ENCODE measurements at places on chromosomes 12 and 14. TPM values are rescaled to one million over a fixed set of nuclear protein-coding genes. Genes with fewer than 3 reads are reported as not detected.

- H3K27ac ChIP-seq, result no peak overlapping the region
- peaks cover 49% of the 10 kb centered on the region for H3K4me1 ChIP-seq
- H3K27me3 ChIP-seq, result no peaks in the 10 kb centered on the region
- no peaks in the 10 kb centered on the region for H3K36me3 ChIP-seq
- H3K4me3 ChIP-seq, result no peak overlapping the region
- DNase-seq, result no peak
Observed at GRCh38 chr12:54426690-54427089, 7.6 kb upstream of the ITGA5 start.

The ASPG gene
- total RNA-seq, result 1.8 TPM

DNA sequence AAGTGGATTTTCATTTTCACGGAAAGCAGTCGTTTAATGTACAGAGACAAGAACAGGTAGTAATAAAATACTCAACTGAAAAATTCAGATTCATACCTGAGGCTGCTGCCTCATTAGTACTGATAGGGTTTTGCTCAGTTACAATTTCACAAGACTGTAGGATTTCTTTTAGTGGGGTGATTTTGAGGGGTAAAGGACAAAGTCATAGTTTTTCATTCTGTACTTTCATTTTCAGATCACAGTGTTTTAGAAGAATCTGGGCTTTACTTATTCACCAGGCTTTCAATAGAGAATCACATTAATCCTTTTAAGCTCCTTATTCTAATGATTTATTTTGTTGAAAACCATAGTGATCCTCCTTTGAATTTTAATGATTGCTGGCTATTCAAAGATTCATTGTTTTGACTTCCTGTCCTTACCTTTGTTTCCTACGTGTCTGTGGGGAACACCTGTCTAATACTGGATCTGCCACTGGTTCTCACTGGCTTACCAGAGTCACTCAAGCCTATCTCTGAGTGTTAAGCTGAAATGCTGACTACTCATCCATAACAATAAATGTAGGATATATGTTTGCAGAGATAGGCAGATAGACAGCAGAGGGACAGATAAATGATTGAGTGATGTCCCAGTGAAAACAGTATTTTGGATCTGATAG lies 243.8 kb upstream of the NPAS3 start:
- no peak overlapping the region for H3K4me3 ChIP-seq
- H3K4me1 ChIP-seq, result no peaks in the 10 kb centered on the region
- H3K36me3 ChIP-seq, result no peaks in the 10 kb centered on the region
- H3K27ac ChIP-seq, result no peak overlapping the region
- H3K27me3 ChIP-seq, result no peaks in the 10 kb centered on the region
- no peak for DNase-seq

DNA sequence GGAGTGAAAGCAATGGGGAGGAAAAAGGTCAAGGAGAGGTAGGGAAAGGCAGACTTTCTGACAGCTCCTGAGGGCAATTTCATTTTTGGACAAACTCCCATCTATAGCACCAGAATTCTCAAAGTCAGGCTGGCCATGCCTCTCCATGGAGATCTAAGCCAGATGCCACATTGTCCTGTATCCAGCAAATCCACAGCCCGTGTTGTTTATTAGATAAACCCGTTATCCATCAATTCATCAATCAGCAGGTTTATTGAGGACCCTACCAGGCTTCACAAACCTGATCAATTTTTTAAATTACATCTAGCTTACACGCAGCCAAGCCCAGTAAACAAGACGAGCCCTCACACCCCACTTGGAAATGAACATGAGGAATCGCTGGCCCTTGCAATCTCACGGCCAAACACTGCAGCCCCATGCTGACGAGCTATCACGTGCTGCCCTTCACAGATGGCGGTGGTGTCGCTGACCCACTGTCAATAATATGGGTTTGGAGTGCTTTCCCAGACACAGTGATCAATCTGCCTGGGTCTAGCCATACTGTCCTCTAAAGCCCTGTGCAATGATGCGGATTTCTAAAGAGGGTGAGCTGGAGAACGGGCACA lies 332.9 kb downstream of the DPF3 start:
- H3K27me3 ChIP-seq, result no peaks in the 10 kb centered on the region
- H3K4me1 ChIP-seq, result peaks cover 23% of the 10 kb centered on the region
- no peak for DNase-seq
- H3K27ac ChIP-seq, result peak overlapping the region; percentile 73
- H3K4me3 ChIP-seq, result no peak overlapping the region
- H3K36me3 ChIP-seq, result no peaks in the 10 kb centered on the region

GRCh38 chr12:132144810-132145168 lies 532 bp downstream of the NOC4L start:
- H3K4me1 ChIP-seq, result peaks cover 10% of the 10 kb centered on the region
- no peak for DNase-seq
- H3K27ac ChIP-seq, result peak overlapping the region; percentile 86
- H3K27me3 ChIP-seq, result no peaks in the 10 kb centered on the region
- peaks cover 19% of the 10 kb centered on the region for H3K36me3 ChIP-seq

DNA sequence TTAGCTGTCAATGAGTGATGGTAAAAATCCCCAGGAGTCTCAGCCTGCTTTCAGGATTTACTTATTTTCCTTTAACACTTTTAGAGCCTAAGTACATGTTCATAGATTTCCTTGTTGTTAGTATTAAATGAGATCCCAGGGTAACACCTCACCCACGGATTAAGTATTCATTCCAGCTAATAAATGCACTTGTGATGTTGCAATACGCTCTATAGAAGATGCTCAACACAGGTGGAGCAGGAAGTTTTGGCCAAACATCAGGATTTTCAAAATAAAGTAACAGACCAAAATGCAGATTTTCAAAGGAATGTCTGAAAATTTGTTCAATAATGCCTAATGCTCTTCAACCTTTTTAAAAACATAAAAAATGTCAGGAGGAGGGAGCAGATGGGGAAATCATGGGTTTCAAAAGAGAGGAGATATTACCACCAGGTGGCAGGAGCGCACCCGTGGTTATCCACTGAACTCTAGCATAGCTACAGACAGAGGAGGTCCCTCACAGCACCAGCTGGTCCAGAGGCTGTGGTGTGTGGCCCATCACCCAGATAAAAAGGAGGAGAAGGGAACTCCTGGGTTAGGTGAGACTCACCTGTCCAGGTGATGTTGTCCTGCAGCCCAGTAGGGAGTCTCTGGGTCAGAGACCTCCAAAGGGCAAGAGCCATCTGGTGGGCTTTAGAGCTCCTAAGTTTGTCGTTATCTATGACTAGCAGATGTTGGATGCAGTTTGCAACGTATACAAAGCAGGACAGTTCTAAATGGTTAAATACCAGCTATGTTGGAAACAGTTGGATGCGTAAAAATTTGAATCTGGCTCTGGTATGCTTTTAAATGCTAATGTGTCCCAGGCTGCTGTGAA lies 1158.4 kb upstream of the TMEM132C start:
- H3K4me3 ChIP-seq, result no peak overlapping the region
- peak; percentile 69 for DNase-seq
- no peak overlapping the region for H3K27ac ChIP-seq
- no peaks in the 10 kb centered on the region for H3K4me1 ChIP-seq
- no peaks in the 10 kb centered on the region for H3K36me3 ChIP-seq

Measured in cardiac muscle cell (in vitro differentiated cells and primary cell).